H9 (cell line): ENCODE measurements at places on chromosomes 12 and 14. TPM values are rescaled to one million over a fixed set of nuclear protein-coding genes. Genes with fewer than 3 reads are reported as not detected.

Gene ERP27
- total RNA-seq: not detected in 2 replicates

Gene HVCN1
- 5.2 and 5.5 TPM in 2 replicates for total RNA-seq

Gene TGM1
- total RNA-seq: 1.8 and 2.9 TPM in 2 replicates

DNA sequence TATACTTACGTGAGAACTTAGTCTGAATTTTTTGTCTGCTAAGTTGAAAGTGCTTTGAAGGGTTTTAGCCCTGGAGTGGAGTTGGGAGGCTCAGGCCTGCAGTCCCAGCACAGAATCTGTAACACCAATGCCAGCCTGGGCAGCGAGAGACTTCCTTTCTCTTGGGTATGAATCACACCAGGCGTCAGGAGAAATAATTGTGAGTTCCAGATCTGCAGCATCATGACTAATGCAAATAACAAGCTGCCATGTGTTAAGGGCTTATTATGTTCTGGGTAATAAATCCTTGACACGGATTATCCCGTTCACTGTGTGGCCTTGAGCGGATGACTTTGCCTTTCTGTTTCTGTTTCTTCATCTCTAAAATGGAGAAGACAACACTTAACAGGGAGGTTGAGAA, 70.6 kb downstream of the B4GALNT3 start:
- H3K36me3 ChIP-seq: peaks cover 20% of the 10 kb centered on the region
- H3K4me1 ChIP-seq: no peaks in the 10 kb centered on the region

GRCh38 chr12:100715976-100716944, 78.3 kb upstream of the ANO4 start:
- peak overlapping the region; percentile 83 for H3K4me3 ChIP-seq
- no peak overlapping the region for H3K27ac ChIP-seq

Gene LMNTD1
- not detected in 2 replicates for total RNA-seq

GRCh38 chr12:116241157-116241759, 36.2 kb downstream of the MED13L start:
- H3K4me1 ChIP-seq: peaks cover 4% of the 10 kb centered on the region; the same call in 1 of the 2 replicates
- H3K27me3 ChIP-seq: no peaks in the 10 kb centered on the region
- H3K4me3 ChIP-seq: no peak overlapping the region
- peaks cover 4% of the 10 kb centered on the region; the same call in 1 of the 2 replicates for H3K36me3 ChIP-seq
- no peak overlapping the region for H3K27ac ChIP-seq

GRCh38 chr12:80033448-80033847, 65.9 kb upstream of the OTOGL start:
- no peaks in the 10 kb centered on the region for H3K27me3 ChIP-seq
- H3K4me1 ChIP-seq: peaks cover 6% of the 10 kb centered on the region; the same call in 1 of the 2 replicates
- H3K4me3 ChIP-seq: no peak overlapping the region
- DNase-seq: no peak
- H3K36me3 ChIP-seq: no peaks in the 10 kb centered on the region

GRCh38 chr12:67645601-67646000, 2.9 kb upstream of the DYRK2 start:
- peaks cover 6% of the 10 kb centered on the region for H3K36me3 ChIP-seq
- no peaks in the 10 kb centered on the region; the same call in 1 of the 2 replicates for H3K4me1 ChIP-seq
- H3K27ac ChIP-seq: no peak overlapping the region
- DNase-seq: no peak
- H3K4me3 ChIP-seq: no peak overlapping the region

Gene SPTB
- total RNA-seq: 2.3 and 3.1 TPM in 2 replicates

DNA sequence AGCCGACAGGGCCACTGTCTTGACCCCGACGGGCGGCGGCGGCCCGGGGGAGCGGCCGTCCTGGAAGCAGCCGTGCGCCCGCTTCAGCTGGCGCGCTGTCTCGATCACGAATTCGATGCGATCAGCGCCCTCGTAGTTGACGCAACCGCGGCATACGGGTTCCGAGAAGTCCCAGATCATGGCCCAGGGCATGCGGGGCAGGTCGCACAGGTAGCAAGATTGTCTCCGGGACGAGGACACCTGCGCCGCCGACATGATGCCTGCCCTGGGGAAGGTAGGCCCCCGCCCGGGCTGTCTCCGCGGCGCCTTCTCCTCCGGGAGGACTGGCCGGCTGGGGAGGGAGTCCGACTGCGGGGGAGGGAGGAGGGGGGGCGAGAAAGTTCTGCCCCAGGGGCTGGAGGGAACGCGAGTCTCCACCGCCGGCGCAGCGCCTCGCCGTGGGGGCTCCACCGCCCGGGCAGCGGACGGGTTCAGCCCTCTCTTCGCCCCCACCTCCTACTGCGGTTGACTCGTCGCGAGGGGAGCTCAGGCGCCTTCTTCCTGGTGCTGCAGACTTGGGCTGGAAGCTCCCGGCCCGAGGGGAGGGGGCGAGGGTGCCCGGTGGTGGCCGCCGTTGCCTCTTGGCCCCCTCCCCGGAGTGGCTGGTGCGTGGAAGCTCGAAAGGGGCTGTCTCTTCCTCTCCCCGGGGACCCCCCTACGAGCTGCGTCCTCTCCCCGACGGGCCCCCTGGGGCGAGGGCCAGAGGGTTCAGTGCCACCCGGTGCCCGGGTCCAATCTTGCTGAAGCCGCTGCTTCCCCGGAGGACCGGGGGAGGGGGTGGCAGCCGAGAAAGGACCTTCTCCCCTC, 747 bp downstream of the IRF2BPL start:
- H3K36me3 ChIP-seq: peaks cover 4% of the 10 kb centered on the region; the same call in 1 of the 2 replicates
- peak; percentile 47 for DNase-seq
- H3K4me3 ChIP-seq: peak overlapping the region; percentile 88
- H3K27me3 ChIP-seq: no peaks in the 10 kb centered on the region
- H3K27ac ChIP-seq: no peak overlapping the region

GRCh38 chr12:132593938-132594358, 16.4 kb downstream of the LRCOL1 start:
- peaks cover 23% of the 10 kb centered on the region; the same call in 1 of the 2 replicates for H3K27me3 ChIP-seq
- no peak overlapping the region for H3K27ac ChIP-seq
- H3K36me3 ChIP-seq: no peaks in the 10 kb centered on the region
- H3K4me3 ChIP-seq: no peak overlapping the region
- H3K4me1 ChIP-seq: no peaks in the 10 kb centered on the region

GRCh38 chr12:100503228-100503628, 29.6 kb downstream of the NR1H4 start:
- no peak overlapping the region for H3K4me3 ChIP-seq
- DNase-seq: no peak
- no peaks in the 10 kb centered on the region for H3K36me3 ChIP-seq

GRCh38 chr12:99009654-99010296, 364.7 kb downstream of the APAF1 start:
- H3K36me3 ChIP-seq: no peaks in the 10 kb centered on the region
- H3K27me3 ChIP-seq: no peaks in the 10 kb centered on the region
- H3K27ac ChIP-seq: no peak overlapping the region
- H3K4me1 ChIP-seq: no peaks in the 10 kb centered on the region
- no peak overlapping the region for H3K4me3 ChIP-seq

Gene CREBL2
- total RNA-seq: 18.1 and 18.3 TPM in 2 replicates

DNA sequence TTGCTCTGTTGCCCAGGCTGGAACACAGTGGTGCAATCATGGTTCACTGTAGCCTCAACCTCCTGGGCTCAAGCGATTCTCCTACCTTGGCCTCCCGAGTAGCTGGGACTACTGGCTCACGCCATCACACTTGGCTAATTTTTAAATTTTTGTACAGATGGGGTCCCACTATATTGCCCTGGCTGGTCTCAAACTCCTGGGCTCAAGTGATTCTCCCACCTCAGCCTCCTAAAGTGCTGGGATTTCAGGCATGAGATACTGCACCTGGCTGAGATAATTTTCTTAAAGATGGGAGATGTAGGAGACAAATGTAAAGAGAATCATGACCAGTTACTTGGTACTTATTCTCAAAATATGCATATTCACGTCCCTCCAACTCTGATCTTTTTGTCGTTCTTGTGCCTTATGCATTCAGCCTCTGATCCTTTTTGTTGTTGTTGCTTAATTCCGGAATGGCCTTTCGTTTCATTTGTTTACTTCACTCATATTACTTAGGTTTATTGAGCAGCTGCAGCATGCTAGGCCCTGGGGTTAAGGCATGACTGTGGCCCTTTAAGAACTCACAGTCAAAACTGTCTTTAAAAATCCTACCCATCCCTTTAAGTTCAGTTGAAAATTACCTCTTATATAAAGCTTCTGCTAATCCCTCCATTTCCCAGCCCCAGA, 8.9 kb downstream of the RBMS2 start:
- no peaks in the 10 kb centered on the region for H3K27me3 ChIP-seq
- no peaks in the 10 kb centered on the region for H3K36me3 ChIP-seq
- H3K4me3 ChIP-seq: no peak overlapping the region
- no peak for DNase-seq
- H3K27ac ChIP-seq: no peak overlapping the region
- H3K4me1 ChIP-seq: no peaks in the 10 kb centered on the region; the same call in 1 of the 2 replicates

DNA sequence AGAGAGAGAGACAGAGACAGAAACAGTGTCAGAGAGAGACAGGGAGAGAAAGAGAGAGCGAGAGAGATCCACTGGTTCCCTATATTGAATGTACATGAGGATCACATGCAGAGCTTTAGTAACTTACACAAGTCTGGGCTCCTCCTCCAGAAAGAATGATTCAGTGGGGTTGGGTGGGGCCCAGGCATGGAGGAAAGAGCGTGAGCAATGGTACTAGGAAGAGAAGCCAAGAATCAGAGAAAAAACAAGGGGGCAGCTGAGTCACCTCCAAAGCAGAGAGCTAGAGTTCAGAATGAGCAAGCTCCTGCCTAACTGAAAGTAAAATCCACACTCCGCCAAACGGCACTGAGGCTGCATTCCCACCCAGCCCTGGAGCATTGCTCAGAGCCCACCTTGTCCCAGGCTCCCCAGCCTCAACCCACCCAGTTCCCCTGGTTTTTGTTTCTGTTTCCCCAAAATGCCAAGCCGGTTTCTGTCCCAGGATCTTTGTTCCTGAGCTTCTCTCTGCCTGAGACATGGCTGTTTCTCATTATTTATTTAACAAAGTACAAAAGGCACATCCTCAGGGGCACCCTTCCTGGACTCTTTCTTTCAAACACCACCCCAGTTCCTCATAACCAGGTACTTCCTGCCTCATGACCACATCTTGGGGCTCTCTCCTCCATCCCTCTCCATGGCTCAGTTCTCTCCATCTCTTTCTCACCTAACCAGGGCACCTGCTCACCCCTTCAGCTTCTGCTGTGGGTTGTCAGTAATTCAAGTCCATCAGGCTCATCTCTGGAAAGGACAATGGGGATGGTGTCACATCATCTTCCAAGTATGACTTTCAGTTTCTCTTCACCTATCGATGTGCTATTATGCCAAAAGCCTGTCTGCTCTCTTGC, 670.3 kb upstream of the TBX3 start:
- no peak overlapping the region for H3K4me3 ChIP-seq
- H3K27ac ChIP-seq: no peak overlapping the region
- H3K27me3 ChIP-seq: no peaks in the 10 kb centered on the region
- H3K4me1 ChIP-seq: no peaks in the 10 kb centered on the region
- DNase-seq: no peak
- H3K36me3 ChIP-seq: no peaks in the 10 kb centered on the region

Gene SLC8A3
- 0.07 and 0.13 TPM in 2 replicates for total RNA-seq

Gene MLH3
- total RNA-seq: 21.0 and 23.0 TPM in 2 replicates

GRCh38 chr12:14694970-14695369, 1.4 kb downstream of the GUCY2C start:
- H3K4me3 ChIP-seq: no peak overlapping the region
- H3K36me3 ChIP-seq: peaks cover 34% of the 10 kb centered on the region
- no peak overlapping the region for H3K27ac ChIP-seq
- peaks cover 3% of the 10 kb centered on the region; the same call in 1 of the 2 replicates for H3K4me1 ChIP-seq
- no peak for DNase-seq

GRCh38 chr12:39173726-39174125, 268.3 kb upstream of the CPNE8 start:
- no peaks in the 10 kb centered on the region for H3K4me1 ChIP-seq
- DNase-seq: no peak

DNA sequence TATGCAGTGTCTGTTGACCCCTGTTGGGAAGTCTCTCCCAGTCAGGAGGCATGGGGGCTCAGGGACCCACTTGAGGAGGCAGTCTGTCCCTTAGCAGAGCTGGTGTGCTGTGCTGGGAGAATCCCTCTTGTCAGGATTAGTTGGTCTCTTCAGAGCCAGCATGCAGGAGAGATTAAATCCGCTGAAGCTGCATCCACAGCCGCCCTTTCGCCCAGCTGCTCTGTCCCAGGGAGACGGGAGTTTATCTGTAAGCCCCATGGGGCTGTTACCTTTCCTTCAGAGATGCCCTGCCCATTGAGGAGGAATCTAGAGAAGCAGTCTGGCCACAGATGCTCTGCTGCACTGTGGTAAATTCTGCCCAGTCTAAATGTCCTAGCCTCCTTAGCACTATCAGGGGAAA, 13.1 kb upstream of the KLRC1 start:
- H3K27me3 ChIP-seq: no peaks in the 10 kb centered on the region
- no peaks in the 10 kb centered on the region for H3K36me3 ChIP-seq
- no peak overlapping the region for H3K27ac ChIP-seq
- DNase-seq: peak; percentile 25
- no peaks in the 10 kb centered on the region for H3K4me1 ChIP-seq

Gene SERPINA10
- total RNA-seq: not detected in 2 replicates

- no peaks in the 10 kb centered on the region for H3K27me3 ChIP-seq
- H3K4me1 ChIP-seq: no peaks in the 10 kb centered on the region
- H3K4me3 ChIP-seq: no peak overlapping the region
- DNase-seq: no peak
- no peaks in the 10 kb centered on the region for H3K36me3 ChIP-seq
- no peak overlapping the region for H3K27ac ChIP-seq
Measured at GRCh38 chr14:85084344-85084743, 445.6 kb upstream of the FLRT2 start.

Gene FAR2
- 17.9 and 22.1 TPM in 2 replicates for total RNA-seq

DNA sequence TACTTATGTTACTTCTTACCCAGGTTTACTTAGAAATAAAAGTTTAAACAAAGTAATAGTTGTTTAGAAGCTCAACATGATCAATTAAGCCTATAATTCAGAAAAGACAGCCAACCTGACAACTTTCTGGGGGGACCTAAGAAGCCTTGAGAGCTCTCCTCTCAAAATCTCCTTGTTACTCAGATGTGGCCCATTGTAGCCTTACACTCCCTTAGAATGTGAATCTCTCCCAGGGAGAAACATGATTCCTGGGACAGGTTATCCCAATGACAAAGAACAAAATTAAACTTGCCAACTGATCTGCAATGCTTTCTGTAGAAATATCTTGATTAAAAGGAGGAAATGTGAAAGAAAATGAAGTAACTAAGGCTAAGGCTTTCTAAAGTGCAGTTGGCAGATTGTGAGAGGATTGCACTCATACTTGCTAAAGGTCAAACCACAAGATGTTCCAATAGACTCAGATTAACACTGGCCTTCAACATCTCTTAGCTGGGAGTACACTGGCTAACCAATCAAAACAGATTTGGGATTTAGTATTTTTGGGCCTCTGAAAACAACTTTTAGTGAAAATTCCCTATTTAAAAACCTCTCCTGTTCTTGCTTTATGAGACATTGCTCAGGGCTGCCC, 72.3 kb upstream of the TMX1 start:
- no peaks in the 10 kb centered on the region for H3K36me3 ChIP-seq
- no peaks in the 10 kb centered on the region for H3K27me3 ChIP-seq
- H3K27ac ChIP-seq: no peak overlapping the region
- no peak for DNase-seq
- no peak overlapping the region for H3K4me3 ChIP-seq

- peaks cover 54% of the 10 kb centered on the region for H3K27me3 ChIP-seq
- H3K27ac ChIP-seq: no peak overlapping the region
- no peak overlapping the region for H3K4me3 ChIP-seq
- H3K36me3 ChIP-seq: no peaks in the 10 kb centered on the region
Measured at GRCh38 chr12:48967991-48968390, 3.5 kb downstream of the WNT10B start.

- H3K4me1 ChIP-seq: no peaks in the 10 kb centered on the region
- H3K4me3 ChIP-seq: peak overlapping the region; percentile 94
- H3K27me3 ChIP-seq: peaks cover 2% of the 10 kb centered on the region; the same call in 1 of the 2 replicates
- no peak overlapping the region for H3K27ac ChIP-seq
Measured at GRCh38 chr14:20631880-20632389, 9.6 kb downstream of the OR6S1 start.

GRCh38 chr12:20523658-20524057, 155.3 kb downstream of the PDE3A start:
- H3K4me3 ChIP-seq: no peak overlapping the region
- no peak for DNase-seq
- peaks cover 10% of the 10 kb centered on the region; the same call in 1 of the 2 replicates for H3K36me3 ChIP-seq
- H3K27me3 ChIP-seq: no peaks in the 10 kb centered on the region
